ENCODE measurements at places on chromosomes 16 and 17.

DNA sequence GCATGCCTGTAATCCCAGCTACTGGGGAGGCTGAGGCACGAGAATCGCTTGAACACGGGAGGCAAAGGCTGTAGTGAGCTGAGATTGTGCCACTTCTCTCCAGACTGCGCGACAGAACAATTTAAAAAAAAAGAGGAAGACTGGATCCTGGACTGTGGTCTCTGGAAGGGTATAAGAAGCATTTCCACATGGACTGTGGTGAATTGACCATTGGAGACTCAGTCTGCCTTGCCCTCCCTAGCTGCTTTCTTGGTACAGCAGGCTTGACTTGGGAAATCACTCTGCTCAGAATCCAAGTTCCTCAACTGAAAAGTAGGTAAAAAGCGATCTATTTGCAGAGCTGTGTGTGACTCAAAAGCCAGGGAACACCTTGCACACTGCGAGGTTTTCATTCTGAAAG lies 1.0 kb upstream of the MGRN1 start:
- peak; percentile 25 for DNase-seq

- DNase-seq = no peak
Observed at GRCh38 chr16:8511464-8511863, 78.8 kb downstream of the TMEM114 start.

DNA sequence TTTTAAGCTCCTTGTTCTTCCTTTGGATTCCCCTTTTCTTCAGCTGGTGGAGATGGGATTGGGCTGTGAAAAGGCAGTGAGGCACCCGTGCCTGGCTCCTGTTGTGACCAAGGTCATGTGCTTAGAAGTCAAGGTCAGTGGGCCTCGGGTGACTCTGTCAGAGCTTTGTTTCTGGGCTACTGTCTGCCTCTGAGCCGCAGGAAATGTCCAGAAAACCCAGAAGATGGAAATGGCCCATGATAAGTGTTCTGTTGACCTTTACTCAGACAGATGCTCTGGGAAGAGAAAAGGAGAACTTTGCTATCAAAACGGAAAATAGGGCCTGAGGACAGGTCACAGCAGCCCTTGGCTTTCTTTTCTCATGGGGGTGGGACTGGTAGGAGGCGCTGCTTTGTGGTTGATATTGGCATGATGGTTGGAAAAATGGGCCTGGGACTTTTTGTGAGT lies 2.9 kb downstream of the ABCC1 start:
- peak; percentile 80 for DNase-seq

GRCh38 chr17:63792055-63792729 lies 18.2 kb downstream of the DDX42 start:
- no peak for DNase-seq

DNA sequence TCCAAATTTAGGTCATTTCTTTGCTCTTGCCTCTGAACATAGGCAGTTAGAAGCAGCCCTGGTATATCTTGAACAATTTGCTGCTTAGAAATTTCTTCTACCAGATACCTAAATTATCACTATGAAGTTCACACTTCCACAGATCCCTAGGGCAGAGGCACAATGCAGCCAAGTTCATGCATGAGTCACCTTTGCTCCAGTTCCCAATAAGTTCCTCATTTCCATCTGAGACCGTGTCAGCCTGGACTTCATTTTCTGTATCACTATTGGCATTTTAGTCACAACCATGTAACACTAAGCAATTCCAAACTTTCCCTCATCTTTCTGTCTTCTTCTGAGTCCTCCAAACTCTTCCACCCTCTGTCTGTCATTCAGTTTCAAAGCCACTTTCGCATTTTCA lies 45.0 kb downstream of the KCNJ16 start:
- no peak for DNase-seq

DNA sequence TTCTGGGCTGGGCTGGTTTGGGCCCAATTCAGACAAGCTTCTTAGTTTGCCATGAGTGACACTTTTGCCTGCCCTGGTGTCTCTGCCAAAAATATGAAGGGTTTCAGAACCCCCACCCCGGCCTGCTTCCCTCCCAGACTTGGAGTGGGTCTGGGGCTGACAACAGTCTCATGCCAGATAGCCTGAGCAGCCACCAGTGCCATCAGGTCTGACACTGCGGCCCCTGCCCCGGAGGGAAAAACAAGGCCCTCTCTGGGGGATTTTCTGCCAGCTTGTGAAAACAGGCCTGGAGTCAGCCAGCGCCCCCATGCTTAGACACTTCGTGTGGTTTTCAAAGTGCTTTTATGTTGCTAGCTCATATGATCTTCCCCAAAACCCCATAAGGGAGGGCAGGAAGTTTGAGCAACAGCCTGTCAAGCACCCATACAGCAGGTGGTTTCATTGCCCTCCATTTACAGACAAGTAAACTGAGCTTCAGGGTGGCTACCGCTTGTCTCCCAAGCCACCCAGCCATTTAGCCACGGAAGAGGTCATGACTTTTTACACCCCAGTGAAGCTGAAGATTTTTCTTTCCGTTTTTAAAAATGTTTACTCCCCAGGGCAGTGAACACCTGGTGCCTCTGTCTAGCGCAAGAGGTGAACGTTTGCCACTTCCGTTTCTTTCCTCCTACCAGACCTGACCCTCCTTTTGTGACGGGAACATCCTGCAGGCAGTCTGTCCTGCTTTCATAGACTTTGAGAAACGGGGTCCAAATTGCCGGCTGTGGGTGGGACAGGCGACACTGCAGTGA lies 300.6 kb downstream of the SEC14L1 start:
- peak; percentile 71 for DNase-seq

DNA sequence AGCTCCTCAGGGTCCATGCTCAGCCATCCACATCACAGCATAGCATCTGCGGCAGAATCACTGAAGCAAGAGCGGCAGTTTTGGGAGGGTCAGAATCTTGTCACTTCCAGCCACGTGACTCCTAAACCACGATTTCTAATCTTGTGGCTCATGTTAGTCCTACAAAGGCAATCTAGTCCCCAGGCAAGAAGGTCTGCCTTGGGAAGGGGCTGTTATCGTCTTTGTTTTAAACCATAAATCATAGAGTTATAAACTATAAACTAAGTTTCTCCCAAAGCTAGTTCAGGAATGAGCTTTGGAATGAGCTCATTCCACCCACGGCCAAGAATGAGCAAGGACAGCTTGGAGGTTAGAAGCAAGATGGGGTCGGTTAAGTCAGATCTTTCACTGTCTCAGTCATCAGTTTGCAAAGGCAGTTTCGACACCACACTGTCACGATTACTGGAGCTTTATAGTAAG lies 20.8 kb upstream of the DNAH17 start:
- peak; percentile 54 for DNase-seq

GRCh38 chr17:37676115-37676925 lies 33.1 kb upstream of the DDX52 start:
- DNase-seq = peak; percentile 57

- no peak for DNase-seq
Observed at GRCh38 chr16:52825892-52826291, 226.8 kb downstream of the CHD9NB start.

- no peak for DNase-seq
Observed at GRCh38 chr17:57586742-57587141, 158.4 kb downstream of the CCDC182 start.

GRCh38 chr17:1555651-1556471 lies 6.7 kb downstream of the PITPNA start:
- peak; percentile 73 for DNase-seq

DNA sequence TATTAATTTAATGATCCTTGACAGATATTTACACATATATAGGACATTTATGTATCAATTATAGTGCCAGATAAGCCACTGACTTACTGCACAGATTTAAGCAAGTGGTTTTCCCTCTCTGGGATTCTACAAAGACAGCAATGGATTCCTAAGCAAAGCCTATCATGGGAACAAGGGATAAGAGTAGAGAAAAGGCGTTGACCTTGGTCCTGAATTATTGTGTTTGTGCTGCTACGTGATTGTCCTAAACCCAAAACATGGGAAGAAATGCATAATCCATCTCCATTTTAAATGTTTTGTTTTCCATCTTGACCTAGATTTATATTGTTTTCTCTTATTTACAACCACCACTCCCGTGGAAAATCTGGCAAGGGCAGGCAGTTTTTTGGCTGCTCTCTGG lies 14.0 kb downstream of the SLFN11 start:
- no peak for DNase-seq

- no peak for DNase-seq
Observed at GRCh38 chr17:50055426-50056216, at the start of gene ITGA3. TSS of gene ITGA3 (plus strand) at chr17:50056110. CDS start at chr17:50056440, 330 bp downstream.

GRCh38 chr17:61412860-61413660 lies 13.4 kb downstream of the TBX2 start:
- DNase-seq = no peak

- DNase-seq = no peak
Observed at GRCh38 chr16:29694384-29695195, 15.6 kb downstream of the QPRT start.

- no peak for DNase-seq
Observed at GRCh38 chr16:73385696-73386095, 337.8 kb upstream of the ZFHX3 start.

DNA sequence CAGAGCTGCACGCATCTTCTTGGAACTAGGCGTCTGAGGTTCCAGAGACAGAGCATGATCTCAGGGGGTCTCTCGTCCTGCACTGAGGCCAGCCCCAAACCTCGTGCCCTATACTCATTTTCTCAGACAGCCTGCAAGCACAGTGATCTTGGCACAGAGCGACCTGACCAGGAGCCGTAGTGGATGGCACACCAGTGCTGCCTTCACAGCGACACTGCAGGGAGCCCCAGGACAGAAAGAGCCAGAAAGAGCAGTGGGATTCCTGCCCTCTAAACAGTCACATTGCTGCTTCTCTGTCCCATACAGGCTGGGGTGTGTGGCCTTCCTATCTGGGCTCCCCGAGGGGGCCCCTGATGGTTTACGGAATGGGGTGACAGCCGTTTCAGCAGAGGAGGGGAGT lies 131.0 kb downstream of the RBFOX3 start:
- no peak for DNase-seq

GRCh38 chr16:15660203-15660601 lies 10.2 kb downstream of the NDE1 start:
- no peak for DNase-seq

DNA sequence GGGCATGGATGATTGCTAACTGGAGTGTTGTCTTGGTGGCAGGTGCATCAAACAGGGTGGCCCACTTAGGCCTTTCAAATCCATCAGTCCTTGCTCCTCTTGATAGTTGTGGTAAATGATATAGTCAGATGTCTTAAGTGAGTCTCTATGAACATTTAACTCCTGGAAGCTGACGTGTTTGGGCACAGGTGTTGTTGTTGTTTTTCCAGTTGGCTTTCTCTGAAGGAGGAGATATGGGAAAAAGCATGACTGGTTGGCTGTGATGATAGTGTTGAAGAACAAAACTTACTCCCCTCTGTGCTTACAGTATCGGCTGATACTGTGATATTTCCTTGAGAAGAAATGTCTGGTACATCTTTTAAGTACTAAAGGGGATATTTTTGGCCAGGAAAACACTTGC lies 18.0 kb downstream of the TNRC6A start:
- no peak for DNase-seq

DNA sequence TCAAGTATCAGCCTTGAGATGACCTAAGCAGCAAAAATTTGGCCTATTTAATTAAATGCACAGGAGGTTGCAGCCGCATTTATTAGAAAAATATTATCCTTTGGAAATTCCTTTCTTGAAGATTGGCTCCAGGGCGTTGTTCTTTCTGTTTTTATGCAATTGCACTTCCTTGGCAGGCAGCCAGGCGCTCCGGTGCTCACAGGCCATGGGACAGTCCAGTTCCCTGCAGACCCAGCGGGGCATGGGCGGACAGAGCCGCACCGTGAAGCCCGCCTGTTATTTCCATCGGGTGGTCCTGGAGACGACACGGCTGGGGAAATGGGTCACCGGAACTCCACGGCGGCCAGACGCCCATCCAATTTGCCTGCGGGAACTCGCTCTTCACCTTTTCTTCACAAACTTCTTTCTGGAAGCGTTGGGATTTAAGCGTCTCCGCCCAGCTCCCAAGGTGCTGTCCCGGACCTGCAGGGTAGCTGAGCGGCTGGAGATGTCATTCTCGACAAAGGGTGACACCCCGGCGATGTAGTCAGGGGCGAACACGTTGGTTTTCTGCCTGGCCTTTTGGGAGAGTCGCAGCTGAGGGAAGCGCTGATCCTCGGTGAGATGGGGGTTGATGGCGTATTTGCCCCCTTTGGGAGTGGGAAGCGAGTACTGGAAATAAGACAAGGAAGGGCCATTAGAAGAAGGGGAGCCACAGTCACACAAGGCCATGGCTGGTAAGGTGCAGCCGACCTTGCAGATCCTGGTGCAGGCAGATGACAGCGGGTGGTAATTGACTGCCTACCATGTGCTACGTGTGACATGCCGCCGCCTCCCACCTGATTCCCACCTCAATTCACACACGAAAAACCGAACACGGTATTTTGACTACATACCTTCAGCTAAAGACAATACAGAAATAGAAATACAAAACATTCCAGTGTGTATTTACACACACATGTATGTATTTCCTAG lies 12.5 kb downstream of the NOB1 start:
- no peak for DNase-seq

GRCh38 chr17:38713456-38714075 lies 8.5 kb downstream of the MLLT6 start:
- no peak for DNase-seq

- no peak for DNase-seq
Observed at GRCh38 chr16:81151648-81152310, 55.6 kb upstream of the GCSH start.

DNA sequence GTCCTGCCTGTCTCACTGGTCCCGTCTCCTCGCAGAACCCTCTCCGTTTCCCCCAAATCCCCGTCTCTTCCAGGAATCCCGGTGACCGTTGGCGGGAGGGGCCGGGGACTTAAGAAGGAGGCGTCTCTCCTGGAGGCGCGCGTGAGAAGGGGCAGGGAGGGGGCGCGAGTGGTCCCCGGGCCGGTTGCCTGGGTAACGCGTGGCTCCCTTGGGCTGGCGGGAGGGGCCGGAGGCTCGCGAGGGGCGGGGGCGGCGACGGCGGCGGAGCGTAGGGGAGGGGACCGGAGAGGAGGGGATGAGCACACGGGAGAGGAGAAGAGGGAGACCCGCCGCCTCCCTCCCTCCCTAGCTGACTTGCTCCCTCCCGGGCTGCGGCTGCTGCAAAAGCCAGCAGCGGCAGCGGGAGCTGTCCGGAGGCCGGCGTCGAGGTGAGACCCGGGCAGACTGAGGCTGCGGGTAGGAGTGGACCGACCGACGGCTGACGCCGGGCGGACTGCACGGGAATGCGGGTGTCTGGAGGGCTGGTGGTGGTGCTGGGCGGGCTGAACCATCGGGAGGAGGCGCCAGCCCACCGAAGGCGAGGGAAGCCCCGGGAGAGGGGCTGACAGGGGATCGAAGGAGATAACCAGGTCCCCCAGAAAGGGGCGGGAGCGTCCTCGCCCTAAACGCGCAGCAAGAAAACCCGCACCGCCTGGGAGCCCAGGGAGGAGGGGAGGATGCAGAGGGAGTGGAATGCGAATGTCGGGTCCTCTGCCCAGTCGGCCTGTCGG lies at the start of gene PRRT2:
Gene PRRT2 (plus strand): TSS at position 298 of the 770 bp plus-strand sequence. CDS start 862 bp downstream, outside the sequence.
- peak; percentile 57 for DNase-seq

GRCh38 chr16:83447560-83447959 lies 360.2 kb upstream of the HSBP1 start:
- DNase-seq = no peak

- DNase-seq = no peak
Observed at GRCh38 chr17:76833034-76833644, 35.1 kb upstream of the MGAT5B start.
